ENCODE measurements at places on chromosomes 2 and 18.

DNA sequence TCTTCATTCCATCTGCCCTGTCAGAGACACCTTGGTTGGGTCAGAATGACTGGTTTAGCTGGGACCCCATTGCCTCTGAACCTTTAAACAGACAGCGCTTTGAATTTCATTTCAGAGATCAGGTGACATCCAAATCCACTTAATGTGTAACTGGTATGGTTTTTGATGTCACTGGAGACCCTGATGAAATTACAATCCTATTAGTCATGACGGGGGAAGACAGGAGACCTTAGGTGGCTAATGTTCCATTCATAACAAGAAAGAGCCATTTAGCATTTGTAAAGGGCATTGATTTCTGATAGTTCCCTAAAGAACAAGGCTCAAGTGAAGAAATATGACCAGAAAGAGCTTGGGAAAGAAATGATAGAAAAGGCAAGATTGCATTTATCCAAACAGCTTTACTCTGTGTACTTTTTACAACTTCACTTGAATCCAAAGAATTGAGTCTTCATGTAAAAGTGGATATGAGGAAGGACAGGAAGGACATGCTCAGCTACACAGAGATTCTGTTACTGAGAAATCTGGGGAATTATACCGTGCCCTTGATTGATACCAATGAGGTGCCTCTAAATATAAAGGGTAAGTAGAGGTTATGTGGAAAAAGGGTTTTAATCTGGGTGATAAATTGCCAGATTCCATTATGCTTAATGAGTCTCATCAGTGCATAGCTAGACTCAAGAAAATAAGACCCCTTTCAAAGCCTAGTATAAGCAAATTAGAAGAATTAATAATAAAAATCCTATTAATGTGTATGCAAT lies 198.2 kb downstream of the NCKAP5 start:
- no peak for DNase-seq

DNA sequence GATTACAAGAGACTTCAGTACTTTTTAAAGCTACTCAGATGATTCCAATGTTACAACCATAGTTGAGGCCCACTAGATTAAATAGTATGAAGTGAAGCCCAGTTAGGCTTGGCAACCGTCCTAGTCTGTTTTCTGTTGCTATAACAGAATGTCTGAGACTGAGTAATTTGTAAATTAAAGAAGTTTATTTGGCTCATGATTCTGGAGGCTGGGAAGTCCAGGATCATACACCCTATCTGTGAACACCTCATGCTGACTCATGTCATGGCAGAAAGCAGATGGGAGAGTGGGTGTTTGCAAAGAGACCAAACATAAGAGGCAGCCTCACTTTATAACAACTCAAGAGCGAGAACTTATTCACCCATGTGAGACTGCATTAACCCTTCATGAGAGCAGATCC lies 63.1 kb downstream of the CCDC150 start:
- DNase-seq, result no peak

DNA sequence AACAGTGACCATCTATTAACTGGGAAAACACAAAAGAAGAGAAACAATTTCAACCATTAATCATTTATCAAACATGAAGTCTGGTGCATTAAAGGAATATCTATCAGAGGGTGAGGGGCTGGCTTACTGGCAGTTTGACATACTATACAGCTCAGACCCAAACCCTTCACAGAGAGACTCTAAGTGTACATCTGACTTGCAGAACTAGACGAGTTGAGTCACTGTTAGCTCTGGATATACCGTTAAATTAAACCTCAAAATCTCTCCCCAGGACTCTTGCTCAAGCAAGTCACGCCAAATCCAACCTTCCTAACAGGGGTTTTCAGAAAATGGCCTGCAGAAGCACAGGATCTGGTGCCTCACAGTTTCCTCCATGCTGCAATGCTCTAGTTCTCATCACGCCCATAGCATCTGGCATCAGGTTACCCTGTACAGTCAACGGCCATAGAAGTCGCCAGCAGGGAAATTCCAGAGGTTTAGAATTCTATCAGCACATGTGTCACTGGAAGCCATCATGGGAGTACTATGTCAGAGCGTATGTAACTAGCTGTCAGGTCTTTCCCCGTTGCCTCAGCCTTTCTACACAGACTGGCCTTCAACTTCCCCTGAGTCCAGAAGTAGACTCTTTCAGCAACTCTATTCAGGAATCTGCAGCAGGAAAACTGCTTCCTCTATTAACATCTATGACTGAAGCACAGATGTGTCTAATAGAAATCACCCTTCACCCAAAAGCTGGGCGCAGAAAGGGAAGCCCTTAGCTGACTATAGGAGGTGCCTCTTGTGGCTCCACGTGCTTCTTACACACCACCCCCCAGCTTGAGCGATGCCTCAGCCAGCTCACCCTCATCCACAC lies 9.3 kb downstream of the TGOLN2 start:
- peak; percentile 56 for DNase-seq

DNA sequence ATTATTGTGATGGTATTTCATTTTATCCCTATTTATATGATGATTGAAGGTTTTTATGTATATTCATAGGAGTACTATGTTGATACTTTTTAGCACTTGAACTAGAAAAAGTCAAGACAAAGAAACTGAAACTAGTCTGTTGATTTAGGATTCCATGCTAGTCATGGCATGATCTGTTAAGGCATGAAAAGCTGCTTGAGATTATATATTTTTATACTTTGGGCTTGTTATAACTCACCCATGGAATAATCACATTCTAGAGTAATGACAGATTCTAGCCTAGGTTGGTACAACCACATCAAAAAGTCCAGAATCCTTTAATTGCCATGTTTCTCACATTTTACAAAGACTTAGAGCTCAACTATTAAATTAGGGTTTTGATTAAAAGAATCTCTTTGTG lies 472.6 kb upstream of the CELF4 start:
- DNase-seq, result no peak

- DNase-seq, result no peak
Observed at GRCh38 chr2:144242311-144242710, 277.6 kb downstream of the ZEB2 start.

Data from GM04503 (cell line).